ENCODE measurements at places on chromosomes 6 and 20. TPM values are rescaled to one million over a fixed set of nuclear protein-coding genes. Genes with fewer than 3 reads are reported as not detected.
A peak's percentile ranks its signal among the peaks of the same experiment; 100 is the strongest.

DNA sequence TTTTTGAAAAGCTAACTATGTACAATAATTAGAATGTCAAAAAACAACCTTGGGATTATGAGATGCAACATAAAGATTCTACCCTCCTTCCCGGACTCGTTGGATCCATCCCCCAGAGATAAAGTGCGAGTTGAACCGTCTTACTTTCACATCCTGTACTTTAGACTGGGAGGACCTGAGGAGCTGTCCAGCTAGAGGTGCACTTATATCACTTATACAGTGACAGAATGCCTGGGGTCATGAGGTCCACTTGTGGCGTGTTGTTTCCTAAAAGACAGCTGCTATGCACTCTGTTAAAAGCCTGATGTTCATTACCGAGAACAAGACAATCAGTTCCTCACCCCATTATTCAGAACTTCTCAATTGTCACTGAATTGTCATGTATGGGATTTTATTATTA lies 2.1 kb downstream of the CDS2 start:
- DNase-seq = no peak

GRCh38 chr20:52493171-52493721 lies 301.7 kb upstream of the ZFP64 start:
- DNase-seq = no peak

- DNase-seq = no peak
These were observed 305.5 kb downstream of the QKI start for GRCh38 chr6:163720005-163720404.

TFAP2A gene
- 0.69 TPM for total RNA-seq

DNA sequence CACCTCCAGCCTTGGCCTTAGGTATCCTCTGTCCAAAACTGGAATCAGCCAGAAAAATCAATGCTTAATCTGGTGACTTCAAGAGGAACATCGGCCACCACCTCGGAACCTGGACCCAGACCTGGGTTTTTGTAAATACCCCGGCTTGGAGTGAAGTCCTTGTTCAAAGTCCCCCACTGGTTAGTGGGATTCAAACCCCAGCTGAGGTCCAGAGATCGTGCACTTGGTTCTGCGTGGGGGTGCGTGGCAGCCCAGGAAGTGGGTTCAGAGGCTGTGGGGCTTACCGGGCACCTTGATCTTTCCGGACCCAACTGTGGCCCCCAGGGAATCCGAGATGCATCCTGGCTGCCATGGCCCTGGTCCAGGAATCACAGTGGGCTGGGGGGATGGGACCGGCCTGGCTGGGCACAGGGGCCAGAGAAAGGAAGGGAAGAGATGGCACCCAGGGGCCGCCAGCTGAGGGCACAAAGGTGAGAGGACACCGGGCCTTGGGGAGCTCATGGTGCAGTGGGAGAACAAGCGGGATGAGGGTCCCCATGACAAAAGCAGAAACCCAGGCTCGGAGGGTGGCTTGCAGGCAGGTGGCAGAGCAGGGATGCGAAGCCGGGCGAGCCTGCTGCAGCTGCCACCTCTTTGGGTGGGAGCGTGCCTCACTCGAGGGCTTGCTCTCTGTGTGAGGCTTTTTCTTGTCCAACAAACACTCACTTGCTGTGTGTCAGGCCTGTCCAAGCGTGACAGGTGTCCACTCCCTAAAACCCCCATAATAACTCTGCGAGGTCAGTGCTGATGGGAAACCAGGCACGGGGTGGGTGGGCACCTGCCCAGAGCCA lies 27.7 kb downstream of the ZBP1 start:
- no peak for DNase-seq

GRCh38 chr6:35729722-35730121 lies 7.1 kb upstream of the ARMC12 start:
- no peak for DNase-seq

GRCh38 chr6:151330130-151330696 lies 61.1 kb downstream of the ZBTB2 start:
- no peak for DNase-seq

- no peak for DNase-seq
These were observed 53.6 kb downstream of the SNX5 start for GRCh38 chr20:17914957-17915356.

DNA sequence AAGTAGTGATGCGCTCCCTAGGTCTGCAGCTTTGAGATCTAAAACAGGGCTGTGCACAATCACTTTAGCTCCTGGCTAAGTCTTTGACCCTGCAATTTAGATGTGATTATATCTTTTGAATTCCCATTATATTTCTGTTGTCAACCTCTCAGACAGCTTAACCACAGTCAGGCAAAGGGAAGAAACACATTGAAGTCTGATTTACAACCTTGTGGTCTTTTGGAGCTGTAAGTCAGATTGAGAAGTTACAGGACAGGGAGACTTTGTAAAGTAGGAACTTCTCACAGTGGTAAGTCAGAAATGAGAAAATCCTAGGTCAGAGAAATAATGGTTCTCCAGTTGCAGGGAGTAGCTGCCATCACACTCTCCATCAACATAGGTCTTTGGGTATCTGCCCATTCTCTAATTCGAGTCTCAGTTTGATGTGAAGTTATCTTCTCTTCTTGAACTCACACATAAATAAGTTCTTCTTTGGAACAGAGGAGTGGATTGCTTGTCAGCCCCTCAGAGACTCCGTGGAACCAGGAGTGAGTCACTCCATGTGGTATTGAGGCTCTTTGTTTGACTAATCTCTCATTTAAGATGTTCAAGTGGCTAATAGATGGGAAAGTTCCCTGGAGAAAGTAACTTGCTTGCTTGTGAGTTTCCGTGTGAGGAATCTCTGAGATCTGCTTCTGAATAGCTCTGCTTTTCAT lies 35.0 kb upstream of the SGK1 start:
- DNase-seq = no peak

GRCh38 chr20:51042657-51043247 lies 19.8 kb upstream of the KCNG1 start:
- DNase-seq = peak; percentile 87

DNA sequence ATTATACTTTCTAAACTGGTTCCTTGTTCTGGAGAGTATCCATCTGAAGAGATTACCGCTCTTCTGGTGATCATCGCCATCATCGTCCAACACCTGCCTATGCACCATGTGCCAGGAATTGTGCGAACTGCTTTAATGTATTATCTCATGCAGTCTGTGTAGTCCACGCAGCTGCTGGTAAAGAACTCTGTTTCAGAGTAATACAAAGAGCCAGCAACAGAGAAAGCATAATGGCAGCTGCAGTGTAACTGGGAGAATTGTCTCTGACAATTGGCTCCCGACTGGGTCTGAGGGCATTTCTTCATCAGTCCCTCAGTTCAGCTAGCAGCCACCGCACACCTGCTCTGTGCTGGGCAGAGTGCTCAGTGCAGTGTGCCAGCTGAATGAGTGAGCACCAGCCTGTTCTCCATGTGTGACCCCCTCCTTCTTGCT lies 383.4 kb downstream of the GRIK2 start:
- DNase-seq = no peak

- DNase-seq = no peak
These were observed 8.0 kb upstream of the CRISP2 start for GRCh38 chr6:49721297-49721696.

HCRTR2 gene
- not detected for total RNA-seq

DNA sequence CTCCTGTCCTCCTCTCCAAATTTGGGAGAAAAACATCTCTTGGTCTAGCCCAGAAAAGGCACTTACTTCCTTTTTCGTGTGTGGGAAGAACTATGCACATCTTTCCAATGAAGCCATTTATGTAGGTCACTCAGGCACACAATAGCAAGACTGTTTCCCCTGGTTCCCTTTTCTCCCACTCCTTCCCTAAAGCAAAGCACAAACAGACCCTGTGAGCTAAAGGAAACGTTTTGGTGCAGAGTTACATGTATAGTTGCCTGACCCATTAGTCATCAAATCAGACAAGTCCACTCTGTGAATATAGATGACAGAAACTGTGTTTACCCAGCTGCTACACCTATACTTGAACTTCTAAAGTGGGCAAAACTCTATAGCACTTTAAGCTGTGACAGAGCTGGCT lies 474.6 kb downstream of the COL12A1 start:
- DNase-seq = no peak

- DNase-seq = no peak
These were observed 16.3 kb downstream of the MDN1 start for GRCh38 chr6:89803271-89803670.

GRCh38 chr20:64083378-64083803 lies 807 bp downstream of the LKAAEAR1 start:
- DNase-seq = peak; percentile 94

DNA sequence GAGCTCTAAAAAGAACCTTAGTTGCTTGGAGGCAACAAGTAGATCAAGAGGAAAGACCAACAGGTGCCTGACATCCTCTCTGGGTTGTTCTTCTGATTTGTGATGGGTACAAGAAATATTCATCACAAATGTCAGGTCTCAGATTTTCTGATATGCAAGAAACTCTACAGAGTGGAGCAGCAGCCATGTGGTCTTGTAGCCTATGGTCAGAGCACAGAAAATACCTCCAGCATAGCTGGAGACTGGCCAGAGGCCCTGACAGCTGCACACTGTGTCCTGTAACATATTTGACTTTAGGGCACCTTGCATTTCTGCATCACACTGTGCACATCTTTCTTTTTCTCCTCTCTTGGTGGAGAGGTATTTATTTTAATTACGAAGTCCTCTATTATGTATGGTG lies 116.3 kb downstream of the GMPR start:
- peak; percentile 24 for DNase-seq
